ENCODE measurements at places on chromosomes 16 and 17. TPM values are rescaled to one million over a fixed set of nuclear protein-coding genes. Genes with fewer than 3 reads are reported as not detected.

Gene DNASE1L2
- total RNA-seq = 3.4 TPM

Gene EXOC3L1
- 3.6 TPM for total RNA-seq

Gene SIAH1
- total RNA-seq = 46.7 TPM

Gene ZFP3
- 4.9 TPM for total RNA-seq

Gene CLEC18C
- total RNA-seq = 0.66 TPM

Gene CHST5
- total RNA-seq = 0.64 TPM

Gene KRTAP9-6
- not detected for total RNA-seq

Gene C1QTNF1
- total RNA-seq = 0.15 TPM

Gene LYRM9
- total RNA-seq = 10.6 TPM

Gene CCL8
- total RNA-seq = not detected

Gene KRTAP4-4
- not detected for total RNA-seq

Gene MT3
- total RNA-seq = not detected

Gene KCNH6
- total RNA-seq = 4.1 TPM

Measured in glutamatergic neuron (in vitro differentiated cells).